ENCODE measurements at places on chromosomes 4 and X.

- no peak for DNase-seq
Measured at GRCh38 chr4:113810906-113811305, 49.4 kb upstream of the CAMK2D start.

GRCh38 chr4:5134620-5135019 lies 83.3 kb downstream of the STK32B start:
- DNase-seq, result no peak

DNA sequence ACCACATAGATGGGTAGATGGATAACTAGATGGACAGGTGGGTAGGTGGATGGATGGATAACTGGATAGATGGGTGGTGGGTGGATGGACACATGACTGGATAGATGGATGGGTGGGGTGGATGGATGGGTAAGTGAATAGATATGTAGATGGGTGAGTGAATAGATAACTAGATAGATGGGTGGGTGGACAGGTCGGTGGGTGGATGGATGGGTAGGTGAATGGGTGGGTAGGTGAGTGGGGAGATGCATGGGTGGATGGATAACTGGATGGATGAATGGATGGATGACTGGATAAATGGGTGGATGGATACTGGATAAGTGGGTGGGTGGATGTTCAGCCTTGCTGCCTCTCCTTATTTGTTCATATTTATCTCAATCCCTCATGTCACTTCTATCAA lies 52.1 kb upstream of the MTNR1A start:
- DNase-seq, result no peak

DNA sequence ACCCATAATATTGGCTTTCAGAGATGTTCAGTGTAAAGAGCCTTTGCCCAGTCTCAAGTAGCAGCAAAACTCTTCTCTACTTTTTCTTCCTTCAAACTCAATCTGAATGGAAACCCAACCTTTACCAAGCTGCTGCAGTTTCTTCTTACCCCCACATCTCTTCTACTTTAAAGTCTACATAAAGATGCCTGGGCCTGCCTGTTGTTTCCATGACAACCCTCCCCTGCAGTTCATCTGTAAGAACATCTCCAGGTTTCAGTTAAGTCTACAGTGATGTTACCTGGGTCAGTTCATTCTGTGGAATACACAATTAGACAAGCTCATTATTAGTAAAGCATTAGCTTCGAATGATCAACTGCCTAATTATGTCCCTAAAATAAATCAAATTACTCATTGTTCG lies 81.4 kb downstream of the SPANXN3 start:
- no peak for DNase-seq

DNA sequence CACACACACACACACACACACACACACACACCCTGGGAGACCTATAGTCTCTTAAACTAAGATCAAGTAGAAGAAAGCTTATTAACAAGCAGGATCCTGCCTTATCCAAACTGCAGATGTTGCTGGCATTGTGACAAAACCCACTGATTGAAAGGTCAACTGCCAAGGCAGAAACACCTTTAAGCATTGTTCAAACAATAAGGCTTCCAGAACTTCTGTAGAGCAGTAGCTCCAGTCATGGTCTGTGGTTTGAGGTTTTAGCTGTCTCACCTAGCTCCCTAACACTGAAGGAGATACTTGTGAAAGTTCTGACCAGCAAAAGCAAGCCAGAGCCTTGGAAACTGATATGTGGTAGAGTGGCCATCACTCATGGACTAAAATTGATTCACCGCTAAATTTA lies 59.8 kb downstream of the PTCHD1 start:
- no peak for DNase-seq

DNA sequence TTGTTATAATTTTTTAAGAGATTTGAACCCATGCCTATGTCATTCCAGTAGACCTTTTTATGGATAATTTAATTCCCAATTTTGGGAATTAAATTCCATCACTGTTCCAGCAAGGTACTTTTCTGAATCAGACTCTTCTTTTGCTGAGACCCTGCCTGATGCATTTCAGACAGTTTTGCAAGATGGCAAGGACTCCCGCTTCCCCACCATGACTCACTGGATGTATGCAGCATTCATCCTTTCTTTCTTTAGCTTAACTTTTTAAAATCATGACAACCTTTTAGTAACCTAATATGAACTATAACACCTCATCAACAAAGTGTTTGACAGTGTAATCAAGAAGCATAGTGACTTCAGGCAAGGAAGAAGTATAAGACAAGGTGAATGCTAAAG lies 178.1 kb upstream of the LEF1 start:
- DNase-seq, result no peak

- DNase-seq, result no peak
Measured at GRCh38 chr4:60033826-60034225, 1166.3 kb upstream of the ADGRL3 start.

GRCh38 chr4:64538219-64538618 lies 129.0 kb upstream of the TECRL start:
- DNase-seq, result no peak

DNA sequence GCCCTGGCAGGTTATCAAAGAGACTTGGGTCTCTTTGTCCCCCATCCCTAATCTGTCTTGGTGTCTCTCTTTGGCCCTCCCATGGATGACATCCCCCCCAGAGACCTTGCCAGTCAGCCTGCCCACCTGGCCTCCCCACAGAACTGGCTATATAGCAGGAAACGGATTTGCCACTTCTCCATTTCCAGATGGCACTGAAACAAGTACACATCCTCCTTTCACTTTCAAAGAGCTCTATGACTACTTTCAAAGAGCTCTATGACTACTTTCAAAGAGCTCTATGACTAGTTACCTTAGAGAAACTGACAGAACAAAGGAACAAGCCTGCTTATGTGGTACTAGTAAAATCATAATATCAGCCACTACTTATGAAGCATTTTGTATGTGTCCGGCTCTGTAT lies 175.3 kb downstream of the MAML3 start:
- no peak for DNase-seq

DNA sequence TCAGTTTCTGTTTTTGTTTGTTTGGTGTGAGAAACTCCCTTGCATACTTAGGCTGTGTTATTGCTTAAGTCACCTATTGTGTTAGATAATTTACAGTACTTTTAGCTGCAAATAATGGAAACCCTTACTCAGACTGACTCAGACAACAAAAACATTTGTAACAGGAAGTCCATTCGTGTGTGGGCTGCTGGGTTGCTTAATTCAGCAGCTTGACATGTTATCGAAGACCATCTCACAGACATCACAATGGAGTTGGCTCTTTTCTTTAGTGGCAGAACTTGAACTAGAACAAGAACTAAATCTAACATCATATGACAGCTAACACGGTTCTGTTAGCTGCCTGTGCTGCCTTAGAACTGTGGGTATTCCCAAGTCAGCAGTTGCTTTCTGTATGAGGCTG lies 9.9 kb upstream of the GABRE start:
- DNase-seq, result no peak

DNA sequence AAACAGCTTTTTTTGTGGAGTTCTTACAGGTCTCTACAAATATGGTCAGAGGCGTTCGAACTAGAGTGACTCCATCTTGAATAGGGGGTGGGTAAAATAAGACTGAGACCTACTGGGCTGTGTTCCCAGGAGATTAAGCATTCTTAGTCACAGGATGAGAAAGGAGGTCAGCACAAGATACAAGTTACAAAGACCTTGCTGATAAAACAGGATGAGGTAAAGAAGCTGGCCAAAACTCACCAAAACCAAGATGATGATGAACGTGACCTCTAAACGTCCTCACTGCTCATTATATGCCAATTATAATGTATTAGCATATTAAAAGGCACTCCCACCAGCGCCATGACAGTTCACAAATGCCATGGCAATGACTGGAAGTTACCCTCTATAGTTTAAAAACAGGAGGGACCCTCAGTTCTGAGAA lies 42.8 kb upstream of the SPP1 start:
- DNase-seq, result no peak

DNA sequence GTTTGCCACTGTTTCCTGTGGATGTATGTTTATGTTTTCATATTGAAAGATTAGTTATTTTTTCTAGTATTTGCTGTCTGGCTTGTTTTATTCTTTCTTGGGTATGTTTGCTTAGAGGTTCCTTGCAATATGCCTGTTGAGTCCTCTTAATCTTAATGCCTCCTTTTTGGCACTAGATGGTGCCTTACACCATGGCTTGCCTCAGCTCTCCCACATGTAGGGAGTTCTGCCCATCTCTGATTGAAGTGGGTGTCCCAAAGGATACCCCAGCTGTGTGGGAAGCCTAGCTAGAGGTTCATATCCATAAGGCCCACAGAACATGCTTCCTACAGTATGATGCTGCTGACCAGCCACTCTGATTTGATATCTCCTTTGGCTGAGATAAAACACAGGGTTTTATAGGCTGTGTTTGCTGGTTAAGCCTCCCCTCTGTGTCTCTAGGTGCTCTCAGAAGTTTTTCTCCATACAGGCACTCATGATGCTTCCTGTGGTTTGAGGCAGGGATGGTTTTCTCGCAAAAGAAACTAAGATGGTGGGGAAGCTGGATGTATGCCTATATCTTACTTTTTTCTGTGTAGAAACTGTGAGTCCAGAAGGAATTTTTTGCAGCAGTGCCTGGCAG lies 162.4 kb downstream of the ASB9 start:
- DNase-seq, result no peak

- no peak for DNase-seq
Measured at GRCh38 chr4:81700189-81700588, 228.5 kb upstream of the RASGEF1B start.

Measured in caudate nucleus (tissue), 63 donors.